ENCODE measurements at places on chromosomes 11 and 22. TPM values are rescaled to one million over a fixed set of nuclear protein-coding genes. Genes with fewer than 3 reads are reported as not detected.

SYT12 gene
- 6.3 TPM for total RNA-seq

RIMBP3B gene
- not detected for total RNA-seq

SEC14L3 gene
- total RNA-seq, result not detected

MPPED2 gene
- total RNA-seq, result 5.3 TPM

LRRC51 gene
- total RNA-seq, result 12.9 TPM

DNA sequence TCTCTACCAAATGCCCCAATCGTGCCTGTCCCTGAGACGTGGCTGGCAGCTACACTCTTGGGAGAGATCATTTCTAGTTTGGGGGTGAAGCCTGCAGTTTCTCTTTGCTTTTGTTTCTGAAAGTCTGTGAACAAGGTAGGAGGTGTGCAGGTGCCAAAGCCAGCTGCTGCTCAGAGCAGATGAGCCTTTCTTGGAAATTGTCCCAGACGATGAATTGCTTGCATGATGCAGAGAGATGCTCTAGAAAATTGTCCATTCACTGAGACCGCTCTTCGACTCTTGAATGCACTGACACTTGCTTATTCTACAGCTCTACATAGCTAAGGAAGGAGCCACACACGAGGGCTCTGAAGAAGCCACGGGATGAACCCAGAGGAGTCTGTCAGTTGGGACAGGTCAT lies 225.6 kb upstream of the E2F8 start:
- H3K36me3 ChIP-seq, result no peaks in the 10 kb centered on the region
- H3K4me3 ChIP-seq, result no peak overlapping the region
- no peaks in the 10 kb centered on the region for H3K4me1 ChIP-seq
- H3K27ac ChIP-seq, result no peak overlapping the region
- H3K27me3 ChIP-seq, result no peaks in the 10 kb centered on the region
- no peak for DNase-seq

DNA sequence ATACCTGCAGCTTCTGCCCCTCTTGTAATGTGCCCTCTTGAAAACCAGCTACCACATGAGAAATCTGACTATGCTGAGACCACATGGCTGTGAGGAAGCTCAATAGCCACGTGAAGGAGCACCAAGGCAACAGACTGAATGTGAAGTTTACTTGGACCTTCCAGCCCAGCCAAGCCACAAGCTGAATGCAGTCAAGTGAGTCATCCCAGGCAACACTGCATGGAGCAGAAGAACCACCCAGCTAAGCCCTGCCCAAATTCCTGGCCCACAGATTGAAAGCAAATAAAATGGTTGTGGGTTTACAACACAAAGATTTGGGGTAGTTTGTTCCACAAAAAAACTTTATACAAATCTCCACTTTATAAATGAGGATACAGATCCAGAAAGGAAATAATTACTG lies 114.5 kb downstream of the TIMP3 start:
- H3K36me3 ChIP-seq, result no peaks in the 10 kb centered on the region
- no peaks in the 10 kb centered on the region for H3K27me3 ChIP-seq
- no peak for DNase-seq

- peaks cover 19% of the 10 kb centered on the region for H3K4me1 ChIP-seq
- no peaks in the 10 kb centered on the region for H3K27me3 ChIP-seq
- DNase-seq, result no peak
- peaks cover 40% of the 10 kb centered on the region for H3K36me3 ChIP-seq
- H3K27ac ChIP-seq, result peak overlapping the region; percentile 68
Measured at GRCh38 chr11:9139628-9140357, 48.4 kb upstream of the SCUBE2 start.

DNA sequence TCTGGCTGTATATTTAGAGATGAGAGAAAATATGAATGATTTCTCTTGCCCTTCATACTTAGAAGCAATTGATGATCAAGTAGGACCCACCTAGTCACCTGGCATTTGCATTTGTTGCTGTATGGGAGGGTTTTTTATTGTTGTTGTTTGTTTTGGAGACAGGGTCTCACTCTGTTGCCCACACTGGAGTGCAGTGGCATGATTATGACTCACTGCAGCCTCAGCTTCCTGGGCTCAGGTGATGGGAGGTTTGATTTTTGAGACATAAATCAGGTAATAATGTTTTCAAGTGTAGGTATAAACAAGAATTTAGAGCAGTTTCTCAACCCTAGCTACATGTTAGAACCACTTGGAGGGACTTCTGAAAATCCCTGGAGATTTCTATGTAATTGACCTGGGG lies 63.0 kb downstream of the TNRC6B start:
- H3K4me3 ChIP-seq, result no peak overlapping the region
- H3K36me3 ChIP-seq, result no peaks in the 10 kb centered on the region
- no peak overlapping the region for H3K27ac ChIP-seq
- H3K27me3 ChIP-seq, result no peaks in the 10 kb centered on the region

DNA sequence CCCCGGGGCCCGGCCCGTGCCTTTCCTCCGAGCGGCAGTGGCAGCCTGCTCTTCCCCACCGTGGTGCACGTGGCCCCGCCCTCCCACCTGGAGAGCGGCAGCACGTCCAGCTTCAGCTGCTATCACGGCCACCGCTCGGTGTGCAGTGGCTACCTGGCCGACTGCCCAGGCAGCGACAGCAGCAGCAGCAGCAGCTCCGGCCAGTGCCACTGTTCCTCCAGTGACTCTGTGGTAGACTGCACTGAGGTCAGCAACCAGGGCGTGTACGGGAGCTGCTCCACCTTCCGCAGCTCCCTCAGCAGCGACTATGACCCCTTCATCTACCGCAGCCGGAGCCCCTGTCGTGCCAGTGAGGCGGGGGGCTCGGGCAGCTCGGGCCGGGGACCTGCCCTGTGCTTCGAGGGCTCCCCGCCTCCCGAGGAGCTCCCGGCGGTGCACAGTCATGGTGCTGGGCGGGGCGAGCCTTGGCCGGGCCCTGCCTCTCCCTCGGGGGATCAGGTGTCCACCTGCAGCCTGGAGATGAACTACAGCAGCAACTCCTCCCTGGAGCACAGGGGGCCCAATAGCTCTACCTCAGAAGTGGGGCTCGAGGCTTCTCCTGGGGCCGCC lies 11.9 kb downstream of the C22orf31 start:
- no peaks in the 10 kb centered on the region for H3K27me3 ChIP-seq
- DNase-seq, result no peak
- H3K4me1 ChIP-seq, result no peaks in the 10 kb centered on the region

GRCh38 chr11:44928816-44929215 lies 21.9 kb downstream of the TP53I11 start:
- DNase-seq, result no peak
- H3K36me3 ChIP-seq, result no peaks in the 10 kb centered on the region
- H3K27ac ChIP-seq, result no peak overlapping the region

- H3K27me3 ChIP-seq, result no peaks in the 10 kb centered on the region
- no peak overlapping the region for H3K27ac ChIP-seq
- no peak overlapping the region for H3K4me3 ChIP-seq
- no peaks in the 10 kb centered on the region for H3K36me3 ChIP-seq
- no peaks in the 10 kb centered on the region for H3K4me1 ChIP-seq
Measured at GRCh38 chr22:44375451-44375850, 62.7 kb upstream of the SHISAL1 start.

GRCh38 chr11:111840143-111840542 lies 31.2 kb downstream of the ALG9 start:
- no peak for DNase-seq
- no peak overlapping the region for H3K4me3 ChIP-seq
- peaks cover 43% of the 10 kb centered on the region for H3K36me3 ChIP-seq
- H3K4me1 ChIP-seq, result peaks cover 2% of the 10 kb centered on the region
- no peaks in the 10 kb centered on the region for H3K27me3 ChIP-seq

- no peaks in the 10 kb centered on the region for H3K27me3 ChIP-seq
- H3K27ac ChIP-seq, result peak overlapping the region; percentile 89
- H3K36me3 ChIP-seq, result no peaks in the 10 kb centered on the region
- H3K4me1 ChIP-seq, result peaks cover 54% of the 10 kb centered on the region
Measured at GRCh38 chr11:19632499-19632834, 80.2 kb upstream of the NAV2 start.

DNA sequence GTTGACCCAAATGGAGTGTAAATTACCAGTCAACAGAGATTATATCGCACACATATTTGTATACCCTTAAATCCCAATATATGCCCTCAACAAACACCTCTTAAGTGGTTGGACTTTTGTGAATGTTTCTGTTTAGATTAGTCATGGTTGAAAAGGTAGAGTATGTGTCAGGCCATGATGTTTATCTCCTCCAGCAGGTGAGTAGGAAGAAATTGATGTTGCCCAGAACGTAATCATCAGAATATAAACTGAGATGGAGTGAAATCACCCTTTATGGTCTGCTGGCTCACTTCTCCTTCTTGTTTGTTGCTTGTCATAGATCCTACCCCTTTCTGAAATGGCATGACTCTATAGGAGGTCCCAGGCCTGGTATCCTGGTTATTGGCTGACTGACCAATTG lies 431.8 kb downstream of the ETS1 start:
- DNase-seq, result no peak
- no peaks in the 10 kb centered on the region for H3K27me3 ChIP-seq
- no peaks in the 10 kb centered on the region for H3K4me1 ChIP-seq
- no peak overlapping the region for H3K4me3 ChIP-seq

- H3K27ac ChIP-seq, result no peak overlapping the region
- H3K36me3 ChIP-seq, result no peaks in the 10 kb centered on the region
- no peak overlapping the region for H3K4me3 ChIP-seq
- DNase-seq, result no peak
- no peaks in the 10 kb centered on the region for H3K27me3 ChIP-seq
Measured at GRCh38 chr11:31995525-31996094, 95.3 kb upstream of the RCN1 start.

GRCh38 chr11:117538263-117539135 lies 210.8 kb downstream of the CEP164 start:
- H3K4me1 ChIP-seq, result no peaks in the 10 kb centered on the region
- H3K27ac ChIP-seq, result no peak overlapping the region
- H3K27me3 ChIP-seq, result no peaks in the 10 kb centered on the region

DNA sequence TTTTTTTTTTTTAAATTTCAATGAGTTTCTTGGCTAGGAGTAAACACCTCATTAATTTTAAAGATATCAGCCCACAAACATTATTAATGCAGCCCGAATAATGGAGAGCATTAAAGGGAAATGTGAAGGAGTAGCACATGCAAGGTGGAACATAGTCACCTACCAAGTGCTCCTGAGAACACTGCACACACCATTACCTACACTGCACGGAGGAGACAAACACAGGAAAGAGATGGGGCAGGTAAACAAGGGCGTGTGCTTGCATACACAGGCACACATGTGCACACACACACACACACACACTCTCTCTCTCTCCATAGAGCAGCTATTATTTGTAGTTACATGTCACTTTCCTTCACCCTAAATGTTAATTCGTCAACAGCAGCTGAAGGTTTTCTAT lies 30.2 kb downstream of the HTR3B start:
- H3K36me3 ChIP-seq, result no peaks in the 10 kb centered on the region
- H3K27ac ChIP-seq, result no peak overlapping the region
- no peak for DNase-seq
- no peak overlapping the region for H3K4me3 ChIP-seq
- no peaks in the 10 kb centered on the region for H3K27me3 ChIP-seq
- no peaks in the 10 kb centered on the region for H3K4me1 ChIP-seq

- H3K4me3 ChIP-seq, result no peak overlapping the region
- no peaks in the 10 kb centered on the region for H3K27me3 ChIP-seq
- H3K36me3 ChIP-seq, result no peaks in the 10 kb centered on the region
- no peak overlapping the region for H3K27ac ChIP-seq
Measured at GRCh38 chr11:18731949-18732821, 6.2 kb upstream of the IGSF22 start.

DNA sequence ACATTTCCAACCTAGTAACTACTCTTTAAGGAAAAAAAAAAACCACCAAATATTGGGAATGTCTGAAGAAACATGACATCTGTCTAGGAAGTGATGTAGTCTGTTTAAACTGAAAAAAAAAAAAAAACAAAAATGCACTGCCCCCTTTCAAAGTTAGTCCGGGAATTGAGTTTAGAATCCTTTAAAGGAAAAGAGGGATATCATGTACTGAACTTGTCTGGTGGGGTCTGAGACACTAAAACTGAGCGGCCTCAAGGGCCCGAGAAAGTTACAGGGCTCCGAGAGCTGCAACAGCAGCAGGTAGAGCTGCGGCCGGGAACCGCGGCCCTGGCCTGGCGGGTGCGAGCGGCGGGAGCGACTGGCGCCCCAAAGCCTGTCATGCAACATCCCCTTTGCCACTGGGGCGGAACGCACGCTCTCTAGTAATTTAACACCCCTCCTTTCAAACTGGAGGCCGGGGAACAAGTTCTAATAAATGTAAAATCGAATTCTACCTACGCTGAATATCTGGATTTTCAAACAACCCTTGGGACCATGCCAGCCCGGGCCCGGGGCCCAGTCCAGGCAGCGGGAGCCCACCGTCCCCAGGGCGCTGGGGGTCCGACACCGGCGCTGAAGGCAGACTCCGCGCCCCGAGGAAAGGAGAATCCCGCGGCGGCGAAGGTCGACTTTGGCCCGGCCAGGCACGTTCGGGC lies 736 bp downstream of the RDX start:
- H3K36me3 ChIP-seq, result no peaks in the 10 kb centered on the region
- no peak for DNase-seq
- H3K4me3 ChIP-seq, result peak overlapping the region; percentile 95
- peak overlapping the region; percentile 95 for H3K27ac ChIP-seq

GRCh38 chr22:25062386-25063085 lies 110.0 kb downstream of the KIAA1671 start:
- no peaks in the 10 kb centered on the region for H3K27me3 ChIP-seq
- peak overlapping the region; percentile 50 for H3K27ac ChIP-seq
- no peak overlapping the region for H3K4me3 ChIP-seq
- no peaks in the 10 kb centered on the region for H3K36me3 ChIP-seq
- DNase-seq, result no peak
- peaks cover 2% of the 10 kb centered on the region for H3K4me1 ChIP-seq

DNA sequence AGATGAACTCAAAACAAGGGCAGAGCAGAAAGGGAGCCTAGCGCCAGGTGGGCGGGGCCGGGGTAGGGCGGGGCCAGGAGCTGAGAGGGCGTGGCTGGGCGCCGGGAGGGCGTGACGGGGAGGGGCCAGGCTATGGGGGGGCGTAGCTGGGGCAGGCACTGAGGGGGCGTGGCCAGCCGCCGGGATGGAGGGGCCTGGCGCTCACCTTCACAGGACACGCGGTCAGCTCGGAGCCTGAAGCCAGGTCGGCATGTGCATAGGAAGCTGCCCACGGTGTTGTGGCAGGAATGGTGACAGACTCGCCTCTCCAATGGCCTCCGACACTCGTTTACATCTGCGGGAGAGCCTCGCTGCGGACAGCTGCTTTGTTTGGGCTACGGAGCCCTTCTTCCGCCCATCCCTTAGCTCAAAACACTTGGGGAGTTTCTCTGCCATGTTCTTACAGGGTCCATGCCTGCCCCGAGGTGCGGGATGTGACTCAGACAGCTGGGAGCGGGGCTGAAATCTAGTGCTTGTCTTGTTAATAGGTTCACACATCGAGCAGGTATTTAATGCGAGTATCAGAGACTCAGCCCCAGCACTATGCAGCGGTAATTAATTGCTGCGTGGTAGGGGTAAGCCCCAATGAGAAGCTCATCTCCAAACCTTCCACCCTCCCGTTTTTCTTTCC lies 13.4 kb downstream of the VWCE start:
- H3K27ac ChIP-seq, result no peak overlapping the region
- H3K36me3 ChIP-seq, result no peaks in the 10 kb centered on the region
- DNase-seq, result no peak
- no peak overlapping the region for H3K4me3 ChIP-seq

DNA sequence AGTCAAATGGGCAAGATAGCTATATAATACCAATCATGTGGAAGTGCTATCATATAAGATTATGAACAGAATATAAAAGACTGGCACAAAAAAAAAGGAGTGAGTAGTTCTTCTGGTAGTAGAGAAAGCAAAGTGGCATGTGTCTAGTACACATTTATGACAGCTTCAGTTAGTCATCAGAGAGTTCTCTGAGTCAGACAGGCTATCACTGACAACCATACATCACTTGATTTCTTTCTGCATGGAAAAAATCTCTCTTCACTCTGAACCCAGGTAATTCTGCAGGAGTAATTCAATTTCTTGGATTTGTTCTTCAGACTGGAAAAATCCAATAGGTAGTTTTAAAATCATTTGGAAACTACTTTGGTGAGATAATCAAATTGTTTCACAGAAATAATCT lies 286.8 kb upstream of the ANO3 start:
- no peaks in the 10 kb centered on the region for H3K36me3 ChIP-seq
- H3K4me3 ChIP-seq, result no peak overlapping the region
- DNase-seq, result no peak
- no peak overlapping the region for H3K27ac ChIP-seq
- H3K27me3 ChIP-seq, result no peaks in the 10 kb centered on the region

Data from ascending aorta (tissue), 2 donors.